ENCODE measurements at places on chromosomes 4 and X.

- DNase-seq: peak; percentile 58
Observed at GRCh38 chr4:108820492-108821350, 57.9 kb upstream of the ETNPPL start.

DNA sequence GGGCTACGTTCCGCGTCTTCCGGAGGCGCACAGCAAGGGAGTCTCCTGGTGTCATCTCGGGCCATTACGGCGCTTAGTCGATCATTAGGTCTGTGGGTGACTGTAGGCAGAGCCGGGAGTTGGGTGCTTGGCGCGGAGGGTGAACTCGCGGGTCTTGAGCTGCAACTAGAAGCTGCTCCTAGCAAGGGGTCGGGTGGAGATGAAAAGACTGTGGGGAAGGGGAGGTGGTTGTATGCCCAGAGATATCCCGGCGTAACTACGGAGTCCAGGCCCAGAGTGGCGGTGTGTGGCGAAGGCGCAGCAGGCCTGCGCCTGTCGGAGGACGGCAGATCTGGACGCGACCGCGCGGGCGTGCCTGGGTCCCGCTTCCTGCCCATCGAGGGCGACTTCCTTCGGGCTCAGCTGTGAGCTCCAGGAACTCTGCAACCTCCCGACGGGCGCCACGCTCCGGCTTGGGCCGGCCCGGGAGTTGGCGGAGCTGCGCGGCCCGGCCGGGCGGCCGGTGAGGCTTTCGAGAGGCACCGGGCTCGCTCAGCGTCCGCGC lies 2.7 kb upstream of the NKX3-2 start:
- no peak for DNase-seq

GRCh38 chrX:120453985-120454384 lies 15.1 kb downstream of the LAMP2 start:
- no peak for DNase-seq

- no peak for DNase-seq
Observed at GRCh38 chr4:112942077-112942476, 107.4 kb upstream of the ANK2 start.

DNA sequence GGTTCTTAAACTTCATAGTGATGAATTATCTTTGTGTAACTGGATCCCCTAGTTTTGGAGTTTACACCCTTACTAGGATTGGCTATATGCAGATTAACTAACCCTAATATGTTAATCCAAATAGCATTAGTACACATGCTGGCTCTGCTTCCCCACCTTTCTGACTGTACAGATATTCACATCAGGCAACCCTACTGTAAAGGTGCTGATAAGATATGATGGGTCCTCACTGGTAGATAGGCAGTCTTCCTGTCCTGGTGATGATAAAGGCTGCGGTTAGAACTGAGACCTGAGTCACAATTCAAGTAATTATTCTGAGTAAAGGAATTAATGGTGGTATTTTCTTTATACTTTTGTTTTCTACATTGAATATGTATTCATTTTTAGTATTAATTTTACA lies 118.6 kb downstream of the COL4A5 start:
- no peak for DNase-seq

GRCh38 chr4:37645736-37646135 lies 40.4 kb downstream of the RELL1 start:
- DNase-seq: no peak

GRCh38 chr4:143185253-143186107 lies 763 bp downstream of the USP38 start:
- no peak for DNase-seq

GRCh38 chrX:75230296-75230695 lies 43.6 kb upstream of the UPRT start:
- no peak for DNase-seq

DNA sequence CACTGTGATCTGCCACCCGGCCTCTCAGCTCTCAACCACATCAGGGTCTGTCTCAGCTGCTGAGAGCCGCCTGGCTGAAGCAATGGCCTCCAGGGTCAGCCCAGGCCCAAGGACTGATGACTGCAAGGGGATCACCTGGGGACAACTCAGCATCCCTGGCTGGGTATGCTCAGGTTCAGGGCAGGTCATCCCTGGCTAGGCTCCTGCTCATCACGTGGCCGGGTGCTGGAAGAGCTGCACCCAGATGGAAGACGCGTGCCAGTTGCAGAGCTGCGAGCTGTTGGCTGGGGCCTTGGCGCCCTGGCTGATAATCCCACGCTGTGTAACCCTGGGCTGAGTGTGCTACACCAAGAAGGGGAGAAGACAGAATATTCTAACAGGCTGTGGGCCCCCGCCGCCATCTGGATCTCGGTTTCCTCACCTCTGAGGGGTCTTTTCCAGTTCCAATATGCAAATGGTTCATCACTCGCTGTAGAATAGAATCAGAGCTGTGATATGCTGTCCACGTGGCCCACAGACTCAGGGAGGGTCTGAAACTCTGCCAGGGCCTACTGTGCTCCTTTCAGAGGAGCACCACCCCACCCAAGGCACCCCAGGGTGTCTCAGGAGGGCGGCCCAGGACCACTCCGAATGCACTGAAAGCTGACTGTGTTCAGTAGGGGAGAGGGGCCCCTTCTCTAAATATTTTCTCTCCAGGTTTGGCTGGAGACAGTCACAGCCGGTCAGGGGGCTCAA lies 338.8 kb downstream of the BCOR start:
- DNase-seq: no peak

- DNase-seq: no peak
Observed at GRCh38 chr4:169236873-169237626, 33.7 kb downstream of the SH3RF1 start.

GRCh38 chrX:54808109-54808604 lies 612 bp downstream of the MAGED2 start:
- DNase-seq: peak; percentile 75

DNA sequence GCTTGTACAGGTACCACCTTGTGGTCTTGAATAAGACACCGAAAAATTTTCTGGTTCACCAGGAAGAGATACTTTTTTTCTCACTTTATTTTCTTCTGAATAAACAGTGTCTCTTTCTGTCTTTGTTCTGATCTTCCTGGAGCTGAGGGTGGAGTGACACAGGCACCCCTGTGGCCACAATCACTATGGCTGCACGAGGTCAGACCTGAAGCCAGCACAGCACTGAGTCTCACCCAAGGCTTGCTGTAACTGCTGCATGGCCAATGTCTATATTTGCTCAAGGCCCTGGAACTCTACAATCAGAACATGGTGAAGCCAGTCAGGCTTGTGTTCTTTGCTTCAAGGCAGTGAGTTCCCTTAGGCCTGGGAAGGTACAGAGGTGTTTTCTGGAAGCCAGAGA lies 87.2 kb downstream of the GPR174 start:
- DNase-seq: no peak

- no peak for DNase-seq
Observed at GRCh38 chrX:1334854-1335253, 1.7 kb upstream of the IL3RA start.

GRCh38 chr4:67014592-67014991 lies 530.7 kb downstream of the CENPC start:
- no peak for DNase-seq

- DNase-seq: no peak
Observed at GRCh38 chrX:112800971-112801775, 39.5 kb downstream of the AMOT start.

- peak; percentile 56 for DNase-seq
Observed at GRCh38 chr4:1727117-1728031, 6.1 kb downstream of the TACC3 start.

DNA sequence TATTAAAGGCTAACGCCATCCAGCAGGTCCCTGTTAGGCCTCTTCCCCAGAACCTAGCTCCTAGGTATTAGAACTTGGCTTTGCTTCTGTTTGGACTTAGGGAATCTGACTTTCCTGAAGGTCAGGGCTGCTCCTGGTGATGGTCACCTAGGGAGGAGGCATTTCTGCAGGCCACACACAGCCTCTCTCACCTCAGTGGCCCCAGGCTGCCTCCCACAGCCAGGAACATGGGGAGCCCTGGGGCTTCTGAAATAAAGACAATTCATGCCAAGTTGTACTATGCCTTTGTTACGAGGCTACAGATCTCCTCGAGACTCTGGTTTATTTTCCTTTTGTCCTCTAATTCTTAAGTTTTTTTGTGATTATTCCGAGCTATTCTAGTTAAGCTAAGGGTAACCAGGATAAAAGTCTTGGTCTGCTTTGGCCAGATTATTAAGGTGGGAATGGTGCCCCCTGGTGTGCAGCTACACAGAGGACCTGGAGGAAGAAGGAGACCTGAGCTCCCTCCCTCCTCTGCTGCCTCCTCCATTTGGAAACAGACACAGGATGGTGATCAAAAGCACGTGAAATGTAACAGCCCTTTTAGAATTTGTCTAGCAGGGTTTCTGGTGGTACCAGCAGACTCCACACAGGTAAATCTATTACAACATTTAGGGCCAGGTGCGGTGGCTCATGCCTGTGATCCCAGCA lies 131.0 kb downstream of the DCLK2 start:
- DNase-seq: peak; percentile 58

GRCh38 chrX:22652596-22652995 lies 347.2 kb upstream of the DDX53 start:
- peak; percentile 54 for DNase-seq

GRCh38 chr4:128675083-128675482 lies 134.4 kb upstream of the JADE1 start:
- no peak for DNase-seq

- no peak for DNase-seq
Observed at GRCh38 chr4:69610484-69610883, 29.0 kb downstream of the UGT2A2 start.

GRCh38 chrX:132858018-132858417 lies 100.4 kb downstream of the HS6ST2 start:
- DNase-seq: no peak

All from fibroblast of skin of scalp (primary cell).